Stomach (tissue), 19 donors: ENCODE measurements at places on chromosomes 2 and 18. TPM values are rescaled to one million over a fixed set of nuclear protein-coding genes. Genes with fewer than 3 reads are reported as not detected.

GRCh38 chr2:168072626-168073303 lies 174.6 kb downstream of the STK39 start:
- H3K27ac ChIP-seq, result no peak overlapping the region
- H3K4me3 ChIP-seq, result no peak overlapping the region
- DNase-seq, result no peak
- H3K27me3 ChIP-seq, result no peaks in the 10 kb centered on the region
- no peaks in the 10 kb centered on the region for H3K36me3 ChIP-seq
- H3K4me1 ChIP-seq, result peaks cover 6% of the 10 kb centered on the region

GRCh38 chr2:101205521-101206479 lies 46.9 kb upstream of the CNOT11 start:
- peak overlapping the region; percentile 12 for H3K4me3 ChIP-seq
- H3K36me3 ChIP-seq, result no peaks in the 10 kb centered on the region
- peaks cover 6% of the 10 kb centered on the region for H3K4me1 ChIP-seq
- peak; percentile 61 for DNase-seq
- no peaks in the 10 kb centered on the region for H3K27me3 ChIP-seq
- no peak overlapping the region for H3K27ac ChIP-seq

DNA sequence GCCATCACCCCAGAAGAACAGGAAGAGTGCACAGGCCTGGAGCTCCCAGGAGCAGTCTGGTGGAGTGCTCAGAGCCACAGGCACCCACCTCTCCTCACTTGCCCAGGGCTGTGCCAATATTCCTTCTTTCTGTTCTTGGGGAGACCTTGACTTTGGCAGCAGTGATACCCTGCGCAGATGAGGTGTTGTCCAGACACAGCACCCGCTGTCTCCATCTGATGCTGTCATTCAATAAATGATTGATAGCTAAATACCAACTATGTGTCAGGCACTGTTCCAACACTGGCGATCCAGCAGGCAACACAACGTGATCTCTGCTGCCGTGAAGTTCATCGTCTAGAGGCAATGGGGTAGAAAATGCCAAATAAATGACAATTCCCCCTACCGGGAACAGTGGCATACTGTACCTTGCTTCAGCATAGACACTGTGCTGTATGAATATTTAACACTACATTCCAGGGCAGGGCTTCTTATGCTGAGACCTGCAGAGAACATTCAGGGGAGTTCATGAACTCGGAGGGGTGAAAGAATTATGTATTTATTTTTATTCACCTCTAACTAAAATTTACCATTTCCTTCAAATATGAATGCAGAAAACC lies 320.5 kb upstream of the NCKAP5 start:
- H3K27me3 ChIP-seq, result no peaks in the 10 kb centered on the region
- no peak overlapping the region for H3K27ac ChIP-seq
- H3K4me1 ChIP-seq, result peaks cover 11% of the 10 kb centered on the region
- H3K36me3 ChIP-seq, result no peaks in the 10 kb centered on the region

DNA sequence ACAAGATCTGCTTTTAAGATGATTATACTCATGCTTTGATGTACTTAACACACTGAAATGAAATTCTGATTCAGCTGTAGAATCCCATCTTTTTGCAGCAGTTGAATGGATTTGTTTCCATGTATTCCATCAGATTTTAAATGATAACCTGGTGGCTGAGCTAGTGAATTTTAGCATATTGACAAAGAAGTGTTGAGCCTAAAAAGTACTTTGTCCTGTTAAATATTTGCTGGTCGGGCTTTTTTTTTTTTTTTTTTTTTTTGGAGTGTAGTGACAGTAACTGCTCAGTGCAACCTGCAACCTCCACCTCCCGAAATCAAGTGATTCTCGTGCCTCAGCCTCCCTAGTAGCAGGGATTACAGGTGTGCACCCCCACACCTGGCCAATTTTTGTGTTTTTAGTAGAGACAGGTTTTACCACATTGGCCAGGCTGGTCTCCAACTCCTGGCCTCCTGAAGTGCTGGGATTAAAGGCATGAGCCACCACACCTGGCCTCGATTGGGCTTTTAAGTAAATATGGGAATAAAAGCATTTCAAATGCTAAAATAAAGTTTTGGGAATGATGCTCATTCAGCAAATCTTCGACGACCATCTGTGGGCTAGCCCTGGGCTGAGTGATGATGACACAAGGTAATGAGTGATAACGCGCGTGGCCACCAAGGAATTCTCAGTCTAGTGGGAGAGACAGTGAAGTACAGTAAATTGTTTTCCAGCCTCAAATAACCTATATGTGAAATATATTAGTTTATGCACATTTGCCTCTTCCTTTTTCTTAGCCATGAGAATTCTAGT lies 2.2 kb downstream of the ELP2 start:
- H3K27me3 ChIP-seq, result no peaks in the 10 kb centered on the region
- H3K4me1 ChIP-seq, result peaks cover 42% of the 10 kb centered on the region
- peaks cover 17% of the 10 kb centered on the region for H3K36me3 ChIP-seq
- peak overlapping the region; percentile 88 for H3K4me3 ChIP-seq
- no peak overlapping the region for H3K27ac ChIP-seq

DNA sequence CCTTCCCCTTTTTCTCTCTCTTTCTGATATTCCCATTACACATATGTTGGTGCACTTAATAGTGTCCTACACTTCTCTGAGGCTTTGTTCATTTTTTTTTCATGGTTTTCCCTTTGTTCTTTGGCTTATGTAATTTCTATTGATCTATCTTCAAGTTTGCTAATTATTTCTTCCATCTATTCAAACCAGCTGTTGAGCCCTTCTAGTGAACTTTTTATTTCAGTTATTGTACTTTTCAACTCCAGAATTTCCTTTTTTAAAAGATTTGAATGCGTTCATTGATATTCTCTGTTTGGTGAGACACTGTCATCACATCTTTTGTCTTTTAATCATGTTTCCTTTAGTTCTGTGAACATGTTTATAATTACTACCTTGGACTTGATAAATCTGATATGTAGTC lies 118.2 kb downstream of the ARHGEF4 start:
- H3K4me3 ChIP-seq, result no peak overlapping the region
- H3K27ac ChIP-seq, result no peak overlapping the region
- no peaks in the 10 kb centered on the region for H3K27me3 ChIP-seq
- no peaks in the 10 kb centered on the region for H3K36me3 ChIP-seq
- no peak for DNase-seq
- no peaks in the 10 kb centered on the region for H3K4me1 ChIP-seq

GRCh38 chr2:207479198-207479785 lies 50.5 kb upstream of the CREB1 start:
- H3K4me3 ChIP-seq, result no peak overlapping the region
- no peaks in the 10 kb centered on the region for H3K4me1 ChIP-seq
- DNase-seq, result no peak
- H3K36me3 ChIP-seq, result no peaks in the 10 kb centered on the region

- no peak for DNase-seq
- H3K36me3 ChIP-seq, result peaks cover 52% of the 10 kb centered on the region
- peak overlapping the region; percentile 61 for H3K27ac ChIP-seq
- H3K27me3 ChIP-seq, result no peaks in the 10 kb centered on the region
Observed at GRCh38 chr2:85545780-85546240, 6.8 kb downstream of the MAT2A start.

DNA sequence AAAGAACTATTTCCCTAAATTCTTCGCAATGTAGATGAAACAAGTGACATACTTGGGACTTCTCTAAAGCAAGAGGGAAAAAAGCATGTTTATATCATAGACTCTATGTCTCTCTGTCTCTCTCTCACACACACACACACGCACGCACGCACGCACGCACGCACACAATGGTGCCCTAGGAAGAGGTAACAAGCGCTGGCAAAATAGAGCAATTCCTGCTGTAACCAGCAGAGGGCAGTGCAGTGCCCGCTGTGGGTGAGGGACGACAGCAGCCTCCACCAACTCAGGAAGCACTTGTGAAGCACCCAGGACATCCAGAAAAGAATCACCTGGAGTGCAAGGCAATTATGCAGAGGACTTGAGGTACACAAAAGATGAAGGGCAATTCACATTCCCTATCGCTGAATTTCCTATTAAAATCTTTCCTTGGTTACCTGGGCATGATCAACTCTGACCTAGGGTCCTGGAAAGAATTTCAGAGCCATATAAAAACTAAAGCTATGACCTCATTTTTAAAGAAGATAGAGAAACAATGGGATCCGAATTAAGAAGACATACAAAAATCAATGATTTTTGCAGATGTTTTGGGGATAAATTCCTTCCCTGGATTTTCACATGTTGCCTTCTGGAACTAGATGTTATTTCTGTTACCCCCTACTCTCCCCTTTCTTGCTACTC lies 166.4 kb downstream of the PDE11A start:
- H3K27ac ChIP-seq, result no peak overlapping the region
- H3K27me3 ChIP-seq, result no peaks in the 10 kb centered on the region
- no peak overlapping the region for H3K4me3 ChIP-seq
- H3K36me3 ChIP-seq, result no peaks in the 10 kb centered on the region

DNA sequence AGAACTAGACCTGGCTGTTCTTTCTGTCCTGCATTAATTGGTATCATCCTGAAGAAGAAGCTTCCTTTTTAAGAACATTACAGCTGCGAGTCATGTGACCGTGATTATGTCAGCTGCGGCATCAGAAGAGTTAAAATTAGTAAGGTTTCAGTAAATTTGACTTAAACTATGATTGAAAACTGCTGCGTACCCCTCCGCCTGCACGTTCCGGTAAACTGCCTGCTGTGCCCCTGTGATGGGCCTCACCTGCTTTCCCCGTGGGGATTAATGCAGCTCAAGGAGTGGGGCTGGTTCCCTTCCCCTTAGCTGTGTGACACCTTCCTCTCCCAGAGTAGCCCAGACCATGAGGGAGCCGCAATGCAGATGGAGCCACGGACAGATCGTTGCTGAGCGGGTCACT lies 36.1 kb upstream of the MYO3B start:
- no peaks in the 10 kb centered on the region for H3K36me3 ChIP-seq
- no peaks in the 10 kb centered on the region for H3K4me1 ChIP-seq
- H3K27ac ChIP-seq, result no peak overlapping the region
- H3K4me3 ChIP-seq, result no peak overlapping the region

GRCh38 chr2:46171411-46171953 lies 125.7 kb upstream of the EPAS1 start:
- H3K27ac ChIP-seq, result no peak overlapping the region
- no peaks in the 10 kb centered on the region for H3K36me3 ChIP-seq
- no peak for DNase-seq
- H3K4me1 ChIP-seq, result peaks cover 18% of the 10 kb centered on the region

- H3K27me3 ChIP-seq, result no peaks in the 10 kb centered on the region
- peak overlapping the region; percentile 90 for H3K27ac ChIP-seq
- no peak for DNase-seq
- peaks cover 24% of the 10 kb centered on the region for H3K36me3 ChIP-seq
- peak overlapping the region; percentile 87 for H3K4me3 ChIP-seq
- H3K4me1 ChIP-seq, result peaks cover 41% of the 10 kb centered on the region
Observed at GRCh38 chr2:174247474-174248186, 702 bp downstream of the OLA1 start.

DNA sequence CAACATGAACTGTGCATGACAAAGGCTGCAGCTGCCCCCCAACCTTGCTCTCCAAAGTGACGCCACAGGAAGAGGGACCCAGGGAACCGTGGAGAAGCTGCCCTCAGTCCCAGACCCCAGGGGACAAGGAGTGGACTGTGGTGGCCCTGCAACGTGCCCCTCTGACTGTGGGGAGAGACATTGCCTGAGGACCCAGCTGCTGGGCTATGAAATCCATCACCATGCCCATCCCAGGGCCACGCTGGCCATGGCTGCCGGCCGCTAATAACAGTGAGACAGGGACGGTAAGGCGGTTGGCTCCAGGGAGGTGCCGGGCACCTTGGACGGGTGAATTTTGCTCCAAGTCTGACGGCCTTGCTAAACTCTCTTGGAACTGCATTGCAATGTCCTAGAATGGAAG lies 211.3 kb upstream of the HDAC4 start:
- H3K4me1 ChIP-seq, result no peaks in the 10 kb centered on the region
- H3K4me3 ChIP-seq, result no peak overlapping the region
- peaks cover 6% of the 10 kb centered on the region for H3K27me3 ChIP-seq
- DNase-seq, result no peak
- no peaks in the 10 kb centered on the region for H3K36me3 ChIP-seq

DNA sequence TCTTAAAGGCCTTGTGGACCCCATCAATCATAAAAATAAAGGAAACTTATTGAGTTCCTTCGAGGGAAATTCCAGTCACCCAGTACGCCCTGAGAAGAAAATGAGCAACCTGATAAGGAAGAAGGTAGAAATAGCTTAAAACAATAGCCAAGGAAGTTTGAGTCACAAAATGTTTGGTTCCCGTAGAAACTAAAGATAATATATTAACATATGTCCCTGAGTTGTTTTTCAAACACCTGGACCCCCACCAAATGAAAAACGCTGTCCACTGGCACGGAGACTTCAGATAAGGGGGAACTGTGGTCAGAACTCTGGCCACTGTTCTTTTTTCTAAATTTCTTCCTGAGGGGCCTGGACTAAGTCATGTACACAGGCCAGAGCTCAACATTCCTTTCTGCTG lies 669.1 kb downstream of the ADCYAP1 start:
- no peaks in the 10 kb centered on the region for H3K27me3 ChIP-seq
- H3K36me3 ChIP-seq, result no peaks in the 10 kb centered on the region
- no peak overlapping the region for H3K4me3 ChIP-seq
- DNase-seq, result no peak
- no peaks in the 10 kb centered on the region for H3K4me1 ChIP-seq

DNA sequence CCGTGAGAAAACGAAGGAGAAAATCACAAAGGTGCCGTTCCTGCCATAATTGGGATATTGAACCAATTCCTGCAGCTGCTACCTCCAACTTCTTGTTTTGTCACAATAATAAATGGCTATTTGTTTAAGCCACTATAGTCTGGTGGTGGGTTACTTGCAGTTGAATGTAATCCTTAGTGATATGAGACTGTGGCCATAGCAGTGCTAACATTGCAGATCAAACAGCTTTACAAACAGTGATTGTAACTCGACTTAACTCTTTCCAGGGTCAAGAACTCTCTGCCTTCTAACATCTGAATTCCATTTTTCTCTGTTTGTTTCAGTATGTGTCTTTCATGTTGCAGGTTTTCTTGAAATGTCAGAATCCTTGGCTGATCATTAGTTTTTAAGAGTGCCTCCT lies 24.7 kb upstream of the HNRNPLL start:
- H3K4me3 ChIP-seq, result no peak overlapping the region
- H3K36me3 ChIP-seq, result no peaks in the 10 kb centered on the region
- DNase-seq, result peak; percentile 38
- no peaks in the 10 kb centered on the region for H3K27me3 ChIP-seq

GRCh38 chr2:42385225-42385624 lies 24.2 kb upstream of the COX7A2L start:
- H3K4me3 ChIP-seq, result no peak overlapping the region
- H3K27ac ChIP-seq, result no peak overlapping the region
- no peaks in the 10 kb centered on the region for H3K27me3 ChIP-seq
- DNase-seq, result no peak

- H3K27ac ChIP-seq, result no peak overlapping the region
- H3K36me3 ChIP-seq, result no peaks in the 10 kb centered on the region
- H3K4me1 ChIP-seq, result no peaks in the 10 kb centered on the region
- DNase-seq, result peak; percentile 12
- no peak overlapping the region for H3K4me3 ChIP-seq
Observed at GRCh38 chr2:140359056-140359771, 1579.0 kb upstream of the NXPH2 start.

GRCh38 chr18:24497031-24497754 lies 36.8 kb downstream of the HRH4 start:
- no peaks in the 10 kb centered on the region for H3K36me3 ChIP-seq
- DNase-seq, result peak; percentile 47
- H3K27me3 ChIP-seq, result no peaks in the 10 kb centered on the region
- H3K27ac ChIP-seq, result no peak overlapping the region
- H3K4me1 ChIP-seq, result no peaks in the 10 kb centered on the region
- no peak overlapping the region for H3K4me3 ChIP-seq

The SERPINB13 gene
- total RNA-seq, result 0.55 TPM

The GAL3ST2 gene
- 311 TPM for total RNA-seq

The PPP4R1 gene
- total RNA-seq, result 133 TPM

The REG1B gene
- not detected for total RNA-seq

The ANTXR1 gene
- 15.4 TPM for total RNA-seq

The NOSTRIN gene
- total RNA-seq, result 20.9 TPM

The KANSL3 gene
- total RNA-seq, result 139 TPM
